ENCODE measurements at places on chromosomes 4 and X.
A peak's percentile ranks its signal among the peaks of the same experiment; 100 is the strongest.

DNA sequence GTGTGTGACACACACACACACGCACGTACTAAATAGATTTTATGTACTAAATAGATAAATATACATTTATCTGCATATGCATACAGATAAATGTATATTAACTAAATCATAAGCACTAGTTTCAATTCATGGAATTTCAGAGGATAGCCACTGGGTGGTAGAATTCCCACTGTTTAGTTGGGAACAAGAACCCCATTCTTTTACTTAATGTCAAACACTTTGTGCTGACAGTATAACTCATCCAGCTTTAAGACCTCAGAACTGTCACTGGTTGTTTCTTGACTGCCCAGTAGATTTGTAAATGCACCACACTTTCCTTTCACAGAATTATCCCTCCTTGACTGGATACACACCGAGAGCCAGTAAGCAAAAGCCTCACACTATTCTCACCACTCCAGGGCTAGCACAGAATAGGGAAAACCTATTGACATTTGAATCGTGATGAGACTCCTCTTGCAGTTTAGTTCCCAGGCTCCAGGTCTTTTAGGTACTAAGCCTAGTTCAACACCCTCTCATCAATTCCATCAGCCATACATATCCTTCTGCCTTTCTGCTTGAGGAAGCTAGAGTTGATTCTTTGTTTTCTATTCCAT is 32.4 kb downstream of the PPARGC1A start:
- DNase-seq = no peak

DNA sequence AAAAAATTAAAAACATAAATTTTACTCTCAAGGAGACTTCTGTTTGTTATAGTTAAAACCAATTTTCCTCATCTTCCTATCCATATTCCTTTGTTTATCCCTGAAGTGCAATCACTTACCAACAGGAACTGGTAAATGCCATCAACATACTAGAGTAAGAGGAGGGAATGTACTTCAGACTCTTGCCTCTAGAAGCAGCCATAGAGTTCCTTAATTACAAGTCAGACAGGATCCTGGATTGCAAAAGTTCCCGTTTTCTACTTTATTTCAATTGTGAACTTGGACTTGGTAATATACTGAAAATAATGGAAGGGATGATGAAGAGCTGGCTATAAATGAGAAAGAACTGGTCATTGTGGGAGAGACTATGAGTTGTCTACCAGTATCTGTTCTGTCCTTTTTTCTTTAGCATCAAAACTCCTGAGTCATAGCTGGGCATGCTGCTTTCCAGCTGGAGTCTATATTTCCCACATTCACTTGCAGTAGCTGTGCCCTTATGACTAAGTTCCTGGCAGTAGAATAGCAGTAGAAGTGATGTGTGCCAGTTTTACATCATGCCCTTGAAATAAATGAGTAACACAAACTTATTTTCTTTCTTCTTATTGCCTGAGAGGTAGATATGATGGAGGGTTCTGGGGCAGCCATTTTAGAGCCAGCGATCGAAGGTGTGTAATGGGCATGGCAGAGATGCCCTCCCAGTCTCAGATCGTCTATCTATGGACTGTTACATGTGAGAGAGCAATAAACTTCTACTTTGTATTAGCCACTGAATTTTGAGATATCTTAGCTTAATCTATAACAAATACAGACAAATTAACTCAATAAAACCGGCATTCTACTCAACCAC is 26.8 kb upstream of the SPARCL1 start:
- no peak for DNase-seq

- DNase-seq = no peak
Observed at GRCh38 chr4:6502147-6502546, 29.7 kb upstream of the PPP2R2C start.

DNA sequence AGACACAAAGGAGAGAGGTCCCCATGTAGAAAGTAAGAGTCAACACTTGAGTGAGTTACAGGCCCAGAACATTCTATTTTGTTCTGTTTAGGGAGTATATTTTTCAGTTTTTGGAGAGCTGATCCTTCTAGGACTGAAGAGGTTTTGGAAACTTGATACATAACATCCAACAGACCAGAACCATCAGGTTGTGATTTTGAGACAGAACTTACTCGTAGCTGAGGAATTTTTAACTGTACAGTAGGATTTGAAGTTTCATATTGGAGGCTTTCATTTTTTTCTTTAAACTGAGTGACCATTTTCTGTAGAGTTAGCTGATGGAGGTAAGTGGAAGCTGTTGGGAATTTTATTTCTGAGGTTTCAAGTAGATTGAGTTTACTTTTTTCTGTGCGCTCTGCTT is 73.3 kb downstream of the NCAPG start:
- no peak for DNase-seq

GRCh38 chrX:40855411-40855810 is 120.1 kb upstream of the MED14 start:
- no peak for DNase-seq

DNA sequence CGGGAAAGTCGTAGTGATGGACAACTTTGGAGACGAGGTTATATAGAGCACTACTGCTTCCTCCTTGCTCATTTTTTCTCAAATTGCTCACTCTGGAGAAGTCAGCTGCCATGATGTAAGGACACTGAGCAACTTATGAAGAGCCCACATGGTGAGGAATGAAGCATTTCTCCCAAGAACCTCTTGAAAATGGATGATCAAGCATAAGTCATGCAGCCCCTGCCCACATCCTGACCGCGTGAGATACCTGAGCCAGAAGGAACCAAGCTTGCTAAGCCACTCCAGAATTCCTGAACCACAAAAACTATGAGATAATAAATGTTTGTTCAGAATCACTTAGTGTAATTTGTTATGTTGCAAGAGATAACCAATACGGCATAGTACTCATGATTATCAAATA is 42.8 kb downstream of the PDE5A start:
- no peak for DNase-seq

- no peak for DNase-seq
Observed at GRCh38 chrX:11426712-11427452, 133.7 kb downstream of the AMELX start.

GRCh38 chr4:186757696-186758355 is 34.2 kb upstream of the FAT1 start:
- no peak for DNase-seq

- no peak for DNase-seq
Observed at GRCh38 chr4:139587446-139587845, 31.4 kb upstream of the SETD7 start.

GRCh38 chr4:16386711-16387320 is 160.5 kb upstream of the TAPT1 start:
- DNase-seq = no peak

- DNase-seq = no peak
Observed at GRCh38 chr4:54152846-54153600, 53.1 kb downstream of the GSX2 start.

- no peak for DNase-seq
Observed at GRCh38 chrX:132412208-132412607, 76.6 kb downstream of the MBNL3 start.

GRCh38 chrX:149837639-149838038 is 43.3 kb upstream of the MAGEA8 start:
- no peak for DNase-seq

GRCh38 chr4:41485041-41485440 is 52.9 kb upstream of the LIMCH1 start:
- no peak for DNase-seq

DNA sequence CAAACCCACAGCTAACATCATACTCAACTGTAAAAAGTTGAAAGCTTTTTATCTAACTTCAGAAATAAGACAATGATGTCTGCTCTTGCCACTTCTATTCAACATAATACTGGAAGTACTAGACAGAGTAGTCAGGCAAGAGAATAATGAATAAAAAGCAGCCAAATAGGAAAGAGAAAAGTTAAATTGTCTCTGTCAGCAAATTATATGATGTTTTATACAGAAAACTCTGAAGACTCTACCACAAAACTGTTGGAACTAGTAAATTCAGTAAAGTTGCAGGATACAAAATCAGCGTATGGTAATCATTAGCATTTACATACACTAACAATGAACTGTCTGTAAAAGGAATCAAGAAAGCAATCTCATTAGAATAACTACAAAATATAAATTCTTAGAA is 752.9 kb upstream of the CT83 start:
- no peak for DNase-seq

GRCh38 chr4:124135409-124135813 is 577.1 kb downstream of the ANKRD50 start:
- no peak for DNase-seq

DNA sequence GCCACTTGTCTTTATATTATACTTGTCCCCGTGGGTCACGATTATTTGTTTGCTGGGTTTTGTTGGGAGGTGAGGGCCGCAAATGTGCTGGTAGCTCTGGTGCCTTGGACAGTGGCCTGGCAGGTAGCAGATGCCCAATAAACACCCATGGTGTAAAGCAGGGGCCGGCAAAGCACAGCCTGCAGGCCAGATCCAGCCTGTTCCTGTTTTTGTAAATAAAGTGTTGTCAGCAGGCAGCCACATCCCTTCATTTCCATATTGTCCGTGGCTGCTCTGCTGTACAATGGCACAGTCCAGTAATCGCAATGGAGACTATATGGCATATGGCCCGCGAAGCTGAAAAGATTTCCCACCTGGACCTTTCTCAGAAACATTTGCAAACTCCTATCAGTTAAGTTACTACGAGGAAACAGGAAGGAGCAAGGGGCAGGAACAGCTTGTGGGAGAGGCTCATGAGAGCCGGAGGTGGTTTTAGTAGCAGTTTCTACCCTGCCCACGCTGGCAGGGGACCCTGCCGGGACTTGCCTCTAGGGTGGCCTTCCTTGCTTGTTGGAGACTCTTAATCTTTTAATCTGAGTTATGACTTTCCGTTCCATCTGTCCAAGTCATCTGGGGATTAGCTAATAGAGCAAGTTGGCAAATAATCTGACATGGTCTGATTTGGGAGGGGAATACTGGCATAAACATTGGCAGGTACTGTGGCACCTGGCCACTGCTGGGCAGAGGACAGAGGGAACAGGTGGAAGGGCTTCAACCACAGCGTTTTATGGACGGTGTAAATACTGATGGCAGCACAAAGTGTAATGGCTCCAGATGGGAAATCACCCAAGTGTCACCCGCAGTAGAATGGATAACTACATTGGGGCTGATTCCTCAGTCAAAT is 19.6 kb downstream of the CLCN4 start:
- DNase-seq = no peak

GRCh38 chrX:103396660-103397059 is 20.3 kb downstream of the BEX3 start:
- no peak for DNase-seq

DNA sequence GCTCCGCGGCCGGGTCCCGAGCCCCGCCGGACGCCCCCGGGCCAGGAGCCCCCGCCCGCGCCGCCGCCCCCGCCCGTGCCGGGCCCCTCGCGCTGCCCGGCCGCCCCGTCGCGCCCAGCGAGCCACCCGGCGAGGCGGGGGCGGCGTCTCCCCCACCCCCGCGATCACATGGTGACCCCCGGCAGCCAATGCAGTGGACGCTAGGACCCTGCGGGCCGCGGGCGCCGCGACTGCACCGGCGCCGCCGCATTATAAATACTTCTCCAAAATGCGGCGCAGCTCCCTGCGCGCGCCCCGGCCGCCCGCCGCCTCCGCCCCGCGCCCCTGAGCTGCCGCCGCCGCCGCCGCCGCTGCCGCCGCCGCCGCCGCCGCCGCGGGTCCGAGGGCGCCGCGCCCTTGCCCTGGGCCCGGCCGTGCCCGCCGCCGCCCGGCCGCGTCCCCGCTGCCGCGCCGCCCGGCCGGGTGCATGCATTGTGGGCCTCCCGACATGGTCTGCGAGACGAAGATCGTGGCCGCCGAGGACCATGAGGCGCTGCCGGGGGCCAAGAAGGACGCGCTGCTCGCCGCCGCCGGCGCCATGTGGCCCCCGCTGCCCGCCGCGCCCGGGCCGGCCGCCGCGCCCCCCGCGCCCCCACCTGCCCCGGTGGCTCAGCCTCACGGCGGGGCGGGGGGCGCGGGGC is at the start of gene NAT8L:
Gene NAT8L (plus strand): TSS at position 282 of the 680 bp plus-strand sequence. CDS start 185 bp downstream, at position 467.
- DNase-seq = no peak

GRCh38 chrX:121161501-121161933 is 114.1 kb downstream of the GLUD2 start:
- peak; percentile 7 for DNase-seq

DNA sequence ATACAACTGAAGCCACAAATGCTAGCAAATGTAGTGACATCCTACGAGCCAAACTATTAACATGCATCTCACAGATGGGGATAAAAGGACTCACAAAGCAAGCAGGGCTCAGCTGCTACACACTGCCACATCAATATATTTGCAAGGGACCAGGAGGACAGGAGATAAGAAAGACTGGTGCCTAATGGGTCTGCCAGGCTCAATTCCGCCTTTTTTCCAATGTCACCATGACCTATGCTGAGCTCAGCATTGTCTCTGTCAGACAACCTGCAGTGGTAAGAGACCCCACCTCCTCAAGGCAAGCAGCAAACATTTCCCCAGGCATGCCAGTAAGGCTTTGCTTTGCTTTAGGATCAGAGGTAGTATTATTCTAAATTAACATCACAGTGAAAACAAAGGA is 435 bp downstream of the DCX start:
- no peak for DNase-seq

- DNase-seq = no peak
Observed at GRCh38 chr4:37540486-37540885, 145.7 kb downstream of the RELL1 start.

DNA sequence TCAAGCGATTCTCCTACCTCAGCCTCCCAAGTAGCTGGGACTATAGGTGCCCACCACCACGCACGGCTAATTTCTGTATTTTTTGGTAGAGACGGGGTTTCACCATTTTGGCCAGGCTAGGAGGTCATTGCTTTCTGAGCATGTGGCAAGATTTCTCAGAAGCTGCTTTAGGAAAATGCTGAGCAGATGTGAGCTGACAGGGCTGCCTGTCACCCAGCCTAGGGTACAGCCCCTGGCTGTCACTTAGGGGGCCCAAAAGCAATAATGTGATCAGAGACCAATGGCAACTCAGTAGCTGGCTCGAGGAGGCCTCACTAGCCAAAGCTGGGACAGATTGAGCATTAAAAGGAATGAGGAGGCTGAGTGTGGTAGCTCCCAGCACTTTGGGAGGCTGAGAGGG is 64.8 kb downstream of the TNIP2 start:
- no peak for DNase-seq

- no peak for DNase-seq
Observed at GRCh38 chr4:85452058-85452731, 22.8 kb upstream of the ARHGAP24 start.

GRCh38 chr4:147118528-147118927 is 172.9 kb upstream of the TTC29 start:
- no peak for DNase-seq

All from stimulated activated naive CD4-positive, alpha-beta T cell treated with Interleukin-2 at 50 U/mL for 16 hours (primary cell).